ENCODE measurements at places on chromosomes 11 and 22.
A peak's percentile ranks its signal among the peaks of the same experiment; 100 is the strongest.

GRCh38 chr11:29214833-29215232 lies 802.0 kb downstream of the KCNA4 start:
- DNase-seq, result no peak

DNA sequence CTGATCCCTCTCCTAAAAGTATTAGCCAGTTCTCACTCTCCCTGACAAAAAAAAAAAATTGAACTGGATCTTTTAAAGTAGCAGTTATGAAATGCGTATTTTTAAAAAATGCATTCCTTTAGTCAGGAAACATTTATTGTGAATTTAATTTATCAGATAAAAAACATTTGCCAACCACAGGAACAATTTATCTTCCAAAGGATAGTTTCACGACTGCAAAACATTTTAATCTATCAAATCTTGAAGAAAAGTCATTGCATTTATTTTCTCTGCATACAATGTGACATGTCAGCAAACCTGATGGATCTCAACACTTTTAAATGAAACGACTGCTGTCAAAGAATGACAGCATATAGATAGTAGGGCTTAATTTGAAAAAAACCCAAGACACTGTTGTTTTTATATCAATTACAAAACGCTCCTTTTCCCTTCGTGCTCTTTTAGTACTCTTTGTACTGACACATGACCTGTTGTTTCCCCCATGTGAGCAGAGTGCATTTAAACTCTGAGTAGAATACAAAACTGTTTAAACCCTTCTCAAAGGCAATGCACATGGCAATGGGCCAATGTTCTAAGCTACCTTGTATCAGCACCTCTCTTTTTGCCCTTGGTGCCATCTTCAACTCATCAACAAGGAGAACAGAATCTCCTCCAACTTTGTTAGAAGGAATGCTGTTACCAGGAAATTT lies 107.0 kb downstream of the ATG16L2 start:
- DNase-seq, result no peak

DNA sequence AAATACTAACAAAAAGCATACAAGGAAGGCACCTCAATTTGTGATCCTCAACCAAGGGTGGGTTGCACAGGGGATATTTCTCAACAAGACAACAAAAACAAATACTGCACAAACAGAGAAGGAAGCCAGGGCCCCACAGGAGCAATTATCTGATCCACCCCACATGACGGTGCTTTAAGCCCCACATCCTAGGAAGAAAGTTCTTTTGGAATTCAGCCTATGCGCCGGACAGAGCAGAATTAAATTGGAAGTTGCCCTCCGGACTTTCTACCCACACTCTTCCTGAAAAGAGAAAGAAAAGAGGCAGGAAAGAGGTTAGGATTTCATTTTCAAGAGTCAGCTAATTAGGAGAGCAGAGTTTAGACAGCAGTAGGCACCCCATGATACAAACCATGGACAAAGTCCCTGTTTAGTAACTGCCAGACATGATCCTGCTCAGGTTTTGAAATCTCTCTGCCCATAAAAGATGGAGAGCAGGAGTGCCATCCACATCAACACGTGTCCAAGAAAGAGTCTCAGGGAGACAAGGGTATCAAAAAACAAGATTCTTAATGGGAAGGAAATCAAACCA lies 40.6 kb downstream of the OSBP start:
- DNase-seq, result no peak

DNA sequence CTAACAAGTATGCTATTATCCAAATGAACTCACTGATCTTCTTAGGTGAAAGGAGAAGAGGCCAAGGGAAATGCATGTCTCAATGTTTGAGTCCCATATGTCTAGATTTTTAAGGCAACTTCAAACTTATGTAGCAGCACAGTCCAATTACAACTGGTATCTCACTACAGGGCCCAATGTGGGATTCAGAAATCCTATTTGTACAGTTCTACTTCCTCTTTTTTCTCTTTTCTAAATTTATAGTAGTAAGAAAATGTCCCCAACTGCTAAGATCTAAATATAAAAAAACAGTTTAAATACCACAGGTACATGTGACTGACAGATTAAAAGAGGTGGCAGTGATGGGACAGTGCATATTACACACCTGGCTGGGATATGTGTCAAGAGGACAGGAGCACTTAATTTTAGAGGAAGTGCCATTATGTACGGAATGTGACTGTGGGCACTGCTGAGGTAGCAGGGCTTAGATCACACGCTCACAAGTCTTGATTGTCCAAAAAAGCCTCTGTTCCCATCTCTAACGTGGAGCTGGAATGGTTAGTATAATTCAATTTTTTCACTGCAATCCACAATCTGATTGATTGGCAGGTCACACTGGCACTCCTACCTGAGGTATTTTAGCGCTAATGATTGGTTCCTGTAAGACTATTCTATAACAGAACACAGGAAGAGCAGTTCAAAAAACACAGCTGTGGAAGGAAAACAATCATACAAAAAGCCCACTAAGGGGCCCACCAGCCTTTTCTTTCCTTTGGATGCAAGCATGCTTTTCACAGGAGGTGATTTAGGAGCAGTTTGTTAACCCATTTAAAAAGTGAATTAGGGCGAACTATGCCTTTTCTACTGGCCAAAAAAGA lies 34.6 kb downstream of the APOL5 start:
- DNase-seq, result no peak

DNA sequence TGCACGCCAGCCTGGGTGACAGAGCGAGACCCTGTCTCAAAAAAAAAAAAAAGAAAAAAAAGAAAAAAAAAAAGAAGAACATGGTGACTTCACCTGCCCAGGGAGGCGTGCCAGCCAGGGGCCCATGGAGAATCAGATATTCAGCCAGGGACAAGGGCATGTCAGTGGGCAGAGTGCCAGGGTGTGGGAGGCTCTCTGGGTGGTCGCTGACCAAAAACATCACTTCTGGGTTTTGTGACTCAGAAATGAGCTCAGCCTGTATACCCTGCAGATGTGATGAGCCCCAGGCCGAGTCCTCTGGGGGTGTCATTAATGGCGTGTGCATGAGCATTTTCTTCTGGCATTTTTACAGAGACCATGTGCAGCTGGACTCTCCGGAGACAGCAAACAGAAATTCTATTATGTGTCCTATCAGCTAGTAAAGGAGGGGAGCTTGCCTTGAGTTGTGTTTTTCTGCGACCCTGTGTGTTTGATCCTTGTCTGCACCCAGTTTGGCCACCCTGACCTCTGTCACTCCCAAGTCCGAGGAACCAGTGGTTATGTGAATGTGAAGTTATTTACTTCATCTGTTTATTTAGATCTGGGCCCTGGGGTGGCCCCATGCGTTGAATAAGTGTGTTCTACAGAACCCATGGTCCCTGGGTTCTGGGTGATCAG lies 53.6 kb downstream of the BCR start:
- peak; percentile 56 for DNase-seq

Measured in fibroblast of skin of left biceps (primary cell).